COLO829 (cell line): ENCODE measurements at places on chromosomes 2 and 18.

GRCh38 chr2:85753525-85754312 is at the start of gene ATOH8:
TSS of gene ATOH8 (plus strand) at chr2:85753991. CDS start at chr2:85754190, 199 bp downstream.
- no peak for DNase-seq

DNA sequence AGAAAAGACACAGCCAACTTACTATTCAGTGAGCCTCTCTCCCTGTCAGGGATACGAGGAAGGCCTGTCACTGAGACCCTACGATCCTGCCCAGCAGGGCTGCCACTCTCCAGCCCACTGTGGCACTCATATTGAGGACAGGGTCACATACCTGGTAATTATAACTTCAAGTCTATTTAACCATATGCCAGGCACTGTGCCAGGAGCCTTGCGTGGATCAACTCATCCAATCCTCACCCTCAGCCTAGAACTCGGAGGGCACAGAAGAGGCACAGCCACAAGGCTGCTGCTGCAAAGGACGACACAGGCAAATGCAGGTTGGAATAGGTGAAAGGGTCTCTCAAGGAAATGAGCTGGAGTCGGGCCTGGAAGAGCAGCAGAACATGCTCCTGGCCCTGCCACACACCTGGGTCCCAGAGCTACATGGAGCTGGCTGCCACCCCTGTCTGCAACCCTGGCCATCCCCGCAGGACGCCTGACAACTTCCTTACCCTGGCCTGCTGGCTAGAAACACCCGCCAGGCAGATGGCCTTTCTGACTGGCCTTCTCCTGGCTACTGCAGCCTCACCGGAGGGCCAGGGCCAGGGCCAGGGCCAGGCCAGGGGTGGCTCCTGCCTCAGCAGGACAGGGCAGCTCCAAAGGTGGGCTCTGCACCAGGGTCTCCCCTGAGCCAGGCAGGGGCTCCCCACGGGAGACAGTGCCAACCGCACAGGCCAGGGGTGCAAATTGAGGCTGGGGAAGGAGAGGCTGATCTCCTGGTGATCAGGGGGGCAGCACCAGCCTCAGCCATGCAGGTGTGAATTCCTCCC is 32.1 kb upstream of the SLC66A3 start:
- no peak for DNase-seq

- no peak for DNase-seq
Observed at GRCh38 chr2:22991844-22992243, 393.1 kb upstream of the KLHL29 start.

GRCh38 chr18:48613589-48614404 is 75.0 kb downstream of the CTIF start:
- no peak for DNase-seq

DNA sequence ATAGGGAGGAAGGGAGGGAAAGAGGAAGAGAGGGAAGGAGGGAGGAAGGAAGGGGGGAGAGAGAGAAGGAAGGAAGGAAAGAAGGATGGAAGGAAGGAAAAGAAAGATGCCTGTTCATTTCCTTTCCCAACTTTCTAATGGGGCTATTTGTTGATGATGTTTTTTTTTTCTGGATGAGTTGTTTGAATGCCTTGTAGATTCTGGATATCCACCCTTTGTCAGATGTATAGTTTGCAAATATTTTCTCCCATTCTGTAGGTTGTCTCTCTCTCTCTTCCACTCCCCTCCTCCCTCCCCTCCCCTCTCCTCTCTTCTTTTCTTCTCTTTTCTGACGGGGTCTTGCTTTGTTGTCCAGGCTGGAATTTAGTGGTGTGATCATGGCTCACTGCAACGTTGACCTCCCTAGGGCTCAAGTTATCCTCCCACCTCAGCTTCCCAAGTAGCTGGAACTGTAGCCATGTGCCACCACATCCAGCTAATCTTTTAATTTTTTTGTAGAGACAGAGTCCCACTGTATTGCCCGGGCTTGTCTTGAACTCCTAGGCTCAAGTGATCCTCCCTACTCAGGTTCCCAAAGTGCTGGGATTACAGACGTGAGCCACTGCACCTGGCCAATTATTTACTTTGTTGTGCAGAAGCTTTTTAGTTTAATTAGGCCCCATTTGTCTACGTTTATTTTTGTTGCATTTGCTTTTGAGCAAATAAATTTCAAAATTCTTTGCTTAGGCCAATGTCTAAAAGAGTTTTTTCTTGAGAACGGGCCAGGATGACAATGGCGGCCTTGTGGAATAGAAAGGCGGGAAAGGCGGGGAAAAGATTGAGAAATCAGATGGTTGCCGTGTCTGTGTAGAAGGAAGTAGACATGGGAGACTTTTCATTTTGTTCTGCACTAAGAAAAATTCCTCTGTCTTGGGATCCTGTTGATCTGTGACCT is 57.3 kb upstream of the FAM117B start:
- DNase-seq: no peak

DNA sequence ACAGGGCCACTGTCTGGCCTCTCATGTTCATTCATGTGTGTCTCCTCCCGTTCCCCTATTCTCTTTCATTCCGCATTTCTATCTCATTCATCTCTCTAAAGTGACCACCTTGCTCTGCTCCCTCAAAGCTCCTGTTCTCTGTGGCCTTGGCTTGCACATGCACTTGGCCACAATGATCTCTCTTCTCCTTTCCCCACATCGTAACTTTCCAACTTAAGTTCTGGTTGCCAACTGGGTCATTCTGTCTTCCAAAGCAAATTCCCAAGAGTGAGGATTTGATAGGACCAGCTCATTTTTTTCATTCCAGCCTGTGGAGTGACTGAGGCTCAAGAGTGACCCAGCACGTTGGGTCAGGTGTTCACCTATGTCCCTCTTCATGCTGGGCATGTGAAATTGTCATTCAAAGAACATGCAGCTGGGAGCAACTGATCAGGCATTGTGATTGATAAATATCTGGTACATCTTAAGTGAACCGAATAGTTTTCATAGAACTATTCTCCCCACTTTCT is 14.3 kb upstream of the ITGA6 start:
- no peak for DNase-seq

DNA sequence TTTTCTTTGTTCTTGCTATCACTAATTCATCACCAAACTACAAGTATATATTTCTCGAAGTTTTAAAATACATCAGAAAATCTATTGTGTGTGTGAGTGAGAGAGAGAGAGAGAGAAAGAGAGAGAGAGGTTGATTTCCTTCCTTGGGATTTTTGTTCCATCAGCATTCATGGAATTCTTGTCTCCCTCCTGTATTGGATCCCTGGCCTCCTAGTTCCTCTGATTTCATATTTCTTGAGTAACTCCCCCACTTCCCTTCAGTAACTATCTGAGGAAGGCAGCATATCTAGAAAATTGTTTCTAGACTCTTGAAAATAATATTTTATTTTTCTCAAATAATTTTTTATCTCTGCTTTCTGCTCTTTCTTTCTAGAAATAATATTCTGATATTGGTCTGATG is 13.3 kb upstream of the ACTR2 start:
- DNase-seq: no peak
